ENCODE measurements at places on chromosomes 7 and 10.
A peak's percentile ranks its signal among the peaks of the same experiment; 100 is the strongest.

DNA sequence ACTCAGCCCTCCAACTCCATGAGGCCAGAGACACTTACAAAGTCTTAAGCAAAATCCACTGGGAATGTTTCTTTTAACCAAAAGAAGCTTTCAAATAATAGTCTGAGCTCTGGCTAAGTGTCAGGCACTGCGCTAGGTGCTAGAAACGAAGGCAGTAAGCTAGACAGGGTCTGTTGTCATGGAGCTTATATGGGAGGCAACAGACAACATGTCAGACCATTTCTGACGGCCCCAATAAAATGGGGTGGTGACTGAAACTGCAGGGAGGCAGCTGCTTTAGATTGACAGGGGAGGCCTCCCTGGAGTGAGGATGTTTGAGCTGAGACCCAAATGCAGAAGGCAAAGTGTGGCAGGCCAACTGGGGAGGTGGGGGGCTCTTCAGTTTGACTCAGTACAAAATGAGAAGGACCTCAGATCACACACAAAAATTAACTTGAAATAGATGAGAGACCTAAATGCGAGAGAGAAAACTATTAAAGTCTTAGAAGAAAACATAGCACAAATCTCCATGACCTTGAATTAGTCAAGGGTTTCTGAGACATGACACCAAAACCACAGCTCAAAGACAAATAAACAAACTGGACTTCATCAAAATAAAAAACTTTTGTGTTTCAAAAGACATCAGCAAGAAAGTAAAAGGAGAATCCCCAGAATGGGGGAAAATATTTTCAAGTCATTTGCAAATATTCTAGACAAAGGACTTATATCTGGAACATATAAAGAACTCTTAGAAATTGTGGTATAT is 40.6 kb downstream of the SH3PXD2A start:
- no peak for DNase-seq

DNA sequence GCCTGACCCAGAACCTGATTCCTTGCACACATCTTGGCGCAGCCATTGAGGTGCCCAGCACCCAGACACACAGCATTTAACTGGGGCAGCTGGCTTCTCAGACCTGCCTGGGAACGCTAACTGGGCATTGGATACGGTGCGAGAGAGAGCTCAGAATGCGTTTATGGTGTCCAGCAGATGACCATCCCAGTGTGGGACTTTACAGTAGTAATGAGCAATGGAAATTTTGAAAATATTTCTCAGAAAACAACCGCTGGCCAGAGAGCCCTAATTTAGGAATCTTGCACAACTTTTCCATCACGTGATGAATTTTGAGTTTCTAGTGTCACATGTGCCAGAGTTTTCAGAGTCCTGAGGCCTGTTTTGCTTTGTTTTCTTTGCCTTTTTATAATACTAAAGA is 78.2 kb upstream of the SEC61G start:
- DNase-seq, result no peak

DNA sequence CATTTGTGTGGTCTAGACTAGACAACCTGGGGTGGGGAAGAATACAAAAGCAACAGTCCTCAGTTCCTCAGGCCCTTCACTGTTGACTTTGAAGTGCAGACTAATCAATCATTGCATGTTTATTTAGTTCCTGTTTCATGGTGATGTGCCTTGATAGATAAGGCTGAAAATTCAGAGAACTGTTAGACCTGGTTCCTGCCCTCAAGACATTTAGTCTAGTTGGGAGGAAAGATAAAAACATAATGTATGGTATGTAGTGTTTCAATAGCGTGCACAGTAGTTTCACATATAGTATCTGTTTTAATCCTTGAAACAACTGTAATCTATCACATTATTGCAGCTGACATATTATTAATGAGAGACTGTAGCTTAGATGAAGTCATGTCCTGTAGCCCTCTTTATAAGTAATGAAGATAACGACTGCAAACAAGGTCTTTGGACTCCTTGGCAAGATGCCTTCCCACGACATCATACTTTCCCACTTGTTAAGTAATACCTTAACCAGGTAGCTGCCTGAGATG is 124.0 kb downstream of the CELF2 start:
- DNase-seq, result no peak

DNA sequence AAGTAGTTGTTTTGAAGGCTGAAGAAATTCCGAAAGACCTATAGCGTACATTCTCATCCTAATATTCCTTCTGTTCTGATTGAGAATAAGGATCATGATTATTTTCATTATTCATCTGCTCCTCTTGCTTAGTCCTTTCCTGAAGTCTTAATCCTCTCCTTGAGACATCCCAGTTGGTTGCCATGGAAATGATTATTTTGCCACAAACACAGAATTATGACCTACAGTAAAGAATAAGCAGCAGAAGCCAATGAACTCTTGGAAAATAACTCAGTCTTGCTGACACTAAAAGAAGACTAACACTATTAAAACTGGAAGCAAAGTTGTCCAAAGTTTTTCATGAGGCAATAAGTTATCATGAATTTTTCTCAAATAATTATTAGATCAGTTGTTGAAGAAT is 47.8 kb upstream of the JAZF1 start:
- DNase-seq, result no peak

GRCh38 chr10:35852721-35853120 is 210.6 kb upstream of the FZD8 start:
- DNase-seq, result no peak

GRCh38 chr7:28606421-28606820 is 194.1 kb downstream of the CREB5 start:
- DNase-seq, result no peak

DNA sequence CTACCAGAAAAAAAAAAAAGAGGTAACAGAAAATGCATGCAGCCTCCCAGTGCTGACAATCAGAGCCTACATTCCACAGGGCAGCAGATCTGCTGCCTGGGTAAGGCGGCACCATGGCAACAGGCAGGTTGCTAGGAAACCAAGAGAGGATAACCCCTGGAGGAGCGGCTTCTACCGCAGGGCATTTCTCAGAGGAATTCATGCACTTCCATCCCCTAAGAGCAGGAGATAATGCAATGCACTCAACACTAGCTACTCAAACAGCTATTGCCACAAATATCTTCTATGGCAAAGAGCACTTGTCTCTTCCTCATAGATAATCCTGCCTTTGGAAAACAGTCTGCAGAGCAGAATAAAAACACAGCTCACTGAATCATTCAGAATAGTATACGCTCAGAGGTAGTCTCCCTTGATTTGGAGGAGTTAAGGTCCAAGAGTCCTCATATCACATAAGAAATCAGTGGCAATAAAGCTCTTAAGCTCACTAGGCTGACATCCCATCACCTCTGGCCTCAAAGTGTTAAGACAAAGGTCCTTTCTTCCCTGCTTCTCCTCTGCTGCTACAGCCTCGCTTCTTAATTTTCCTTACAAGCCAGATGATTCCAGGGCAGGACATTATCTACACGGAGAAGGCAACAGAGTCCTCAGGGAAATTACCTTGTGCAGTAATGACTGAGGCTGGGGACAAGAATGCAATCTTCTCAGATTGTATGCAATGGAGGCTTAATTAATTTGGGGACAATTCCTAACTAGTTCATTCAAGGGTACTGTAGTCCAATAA is 10.7 kb downstream of the PSAP start:
- peak; percentile 19 for DNase-seq

DNA sequence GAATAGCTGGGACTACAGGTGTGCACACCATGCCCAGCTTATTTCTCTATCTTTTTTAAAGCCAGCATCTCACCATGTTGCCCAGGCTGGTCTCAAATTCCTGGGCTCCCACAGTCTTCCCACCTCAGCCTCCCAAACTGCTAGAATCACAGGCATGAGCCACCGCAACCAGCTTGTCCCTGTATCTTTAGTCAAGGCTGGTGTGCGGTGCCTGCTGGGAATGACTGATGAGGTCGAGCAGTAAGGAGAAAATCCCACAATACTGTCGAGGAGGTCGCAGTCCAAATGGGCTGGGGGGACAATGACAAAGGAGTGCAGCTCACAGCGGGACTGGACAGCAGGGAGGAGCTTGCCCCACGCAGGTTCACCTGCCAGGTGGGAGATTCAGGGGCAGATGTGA is 50.2 kb upstream of the CALN1 start:
- no peak for DNase-seq

DNA sequence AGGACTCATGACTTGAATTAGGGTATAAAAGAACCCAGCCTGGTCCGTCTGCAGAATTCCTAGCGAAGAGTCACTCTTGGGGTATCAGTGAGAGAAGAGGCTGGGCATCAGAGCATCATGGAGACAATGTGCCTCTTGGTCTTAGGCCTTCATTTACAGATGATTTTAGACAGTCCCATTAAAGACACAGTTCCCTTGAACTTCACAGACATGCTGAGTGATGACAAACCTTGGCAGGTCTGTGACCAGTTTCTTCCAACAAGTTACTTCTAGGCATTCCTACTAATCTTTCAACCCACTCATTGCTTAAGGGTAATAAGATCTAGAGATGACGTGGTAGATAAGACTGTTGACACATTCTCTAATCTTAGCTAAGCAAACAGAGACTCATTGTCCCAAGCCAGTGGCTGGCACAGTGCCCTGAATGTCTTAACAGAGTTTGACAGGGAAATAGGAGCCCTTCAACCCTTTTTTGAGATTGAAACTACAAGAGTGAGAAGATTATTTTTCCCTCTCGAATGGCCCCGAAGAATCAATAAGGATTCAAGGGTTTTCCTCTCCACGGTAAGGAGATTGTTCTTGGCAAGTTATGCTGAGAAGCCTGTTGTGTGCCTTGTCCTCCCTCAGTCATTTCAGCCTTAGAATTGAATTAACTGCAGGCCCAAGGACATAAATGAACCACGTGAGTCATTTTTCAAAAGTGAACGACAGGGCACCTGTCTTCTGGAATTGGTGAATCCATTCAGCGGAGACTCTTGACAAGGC is 281.1 kb downstream of the CCDC3 start:
- DNase-seq, result no peak

Data from NCI-H1930 (cell line).